ENCODE measurements at places on chromosomes 7 and 10.

DNA sequence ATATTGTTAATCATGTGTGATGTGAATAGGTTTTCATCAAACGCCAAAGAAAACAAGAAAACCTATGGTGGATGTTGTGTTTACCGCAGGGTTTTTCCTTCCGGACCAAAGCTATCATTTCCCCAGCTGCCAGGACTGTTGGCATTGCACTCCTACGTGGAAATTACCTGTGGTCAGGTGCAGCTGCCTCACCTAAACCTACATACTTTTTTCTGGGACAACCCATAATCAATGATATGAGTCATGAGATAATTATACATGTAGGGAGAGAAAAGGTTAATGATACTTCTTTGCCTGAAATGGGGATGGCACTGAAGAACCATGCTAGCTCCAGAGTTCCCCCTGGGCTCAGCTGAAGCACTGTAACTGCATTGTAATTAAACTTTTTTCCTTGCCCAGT is 223.6 kb upstream of the SEMA3E start:
- no peak for DNase-seq

GRCh38 chr10:6385665-6386064 is 182.9 kb downstream of the PFKFB3 start:
- no peak for DNase-seq

DNA sequence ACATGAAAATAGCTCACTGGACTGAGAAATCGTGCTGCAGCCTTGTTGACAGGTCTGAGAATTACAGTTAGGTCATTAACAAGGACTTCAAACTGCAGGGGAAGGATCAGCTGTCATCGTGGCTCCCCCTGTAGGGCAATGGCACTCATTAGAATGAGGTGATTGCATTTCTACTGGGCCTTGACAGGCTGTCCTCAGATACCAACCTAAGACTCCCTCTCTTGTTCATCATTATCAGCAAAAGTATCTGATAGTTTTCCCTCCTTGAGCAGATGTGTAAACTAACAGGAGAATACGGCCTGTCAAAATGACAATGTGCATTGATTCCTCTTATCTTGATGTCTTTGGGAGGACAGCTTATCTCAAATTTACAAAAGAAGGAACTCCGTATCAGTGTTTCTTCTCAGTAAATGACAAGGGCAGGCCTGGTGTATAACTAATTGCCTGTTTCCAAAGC is 648.5 kb upstream of the LRRN3 start:
- DNase-seq: no peak

- no peak for DNase-seq
These were observed 37.5 kb upstream of the DOCK1 start for GRCh38 chr10:126867567-126868365.

DNA sequence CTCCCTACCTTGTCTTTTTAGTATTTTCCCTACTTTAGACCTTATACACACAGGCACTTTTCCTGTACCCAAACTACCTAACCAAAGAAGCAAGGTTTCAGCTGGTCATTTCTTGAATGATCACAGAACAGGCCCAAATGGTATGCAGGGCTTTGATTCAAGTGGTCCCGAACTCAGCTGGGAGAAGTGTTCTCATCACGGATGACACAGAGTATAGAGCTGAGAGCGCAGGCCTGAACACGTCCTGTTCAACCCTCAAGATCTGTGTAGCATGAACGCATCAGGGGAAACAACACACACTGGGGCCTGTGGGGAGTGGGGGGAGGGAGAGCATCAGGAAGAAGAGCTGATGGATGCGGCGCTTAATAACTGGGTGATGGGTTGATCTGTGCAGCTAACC is 318.2 kb downstream of the SFMBT2 start:
- DNase-seq: no peak

DNA sequence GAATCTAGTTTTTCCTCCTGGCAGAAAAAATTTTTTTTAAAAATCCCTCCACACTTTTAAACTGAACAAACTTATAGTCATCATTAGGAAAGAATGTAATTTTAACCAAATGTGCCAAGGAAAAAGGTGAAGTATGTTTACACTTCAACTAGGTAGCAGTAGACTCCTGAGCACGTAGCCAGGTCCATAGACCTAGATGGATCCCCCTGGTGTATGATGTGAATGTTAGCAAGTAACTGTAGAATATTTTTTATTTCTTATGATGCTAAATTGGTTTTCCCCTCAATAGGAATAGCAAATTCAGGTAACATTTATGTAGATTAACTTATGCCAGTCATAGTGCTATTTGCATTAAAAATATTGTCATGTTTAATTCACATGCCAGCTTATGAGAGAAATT is 19.6 kb downstream of the CABCOCO1 start:
- no peak for DNase-seq

- DNase-seq: no peak
These were observed 116.5 kb downstream of the GRM3 start for GRCh38 chr7:86760236-86760635.

DNA sequence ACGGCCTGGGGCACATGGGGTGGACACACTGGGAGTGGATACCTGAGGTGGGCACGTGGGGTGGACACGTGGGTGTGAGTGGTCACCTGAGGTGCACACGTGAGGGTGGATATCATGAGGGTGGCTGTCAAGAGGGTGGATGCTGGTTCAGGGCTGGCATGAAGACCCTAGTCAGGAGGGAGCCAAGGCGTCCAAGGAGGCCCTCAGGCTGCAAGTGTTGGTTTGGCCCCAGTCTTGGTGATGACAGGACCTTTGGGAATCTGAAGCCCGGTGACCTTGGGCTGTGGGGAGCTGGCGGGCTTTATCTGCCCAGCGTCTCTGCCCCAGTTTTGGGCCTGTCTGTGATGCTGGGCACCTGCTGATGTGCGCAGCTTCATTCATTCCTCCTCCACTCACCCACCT is 24.9 kb upstream of the PFKFB3 start:
- peak; percentile 53 for DNase-seq

- DNase-seq: no peak
These were observed 86.1 kb upstream of the MTPN start for GRCh38 chr7:136063326-136063666.

DNA sequence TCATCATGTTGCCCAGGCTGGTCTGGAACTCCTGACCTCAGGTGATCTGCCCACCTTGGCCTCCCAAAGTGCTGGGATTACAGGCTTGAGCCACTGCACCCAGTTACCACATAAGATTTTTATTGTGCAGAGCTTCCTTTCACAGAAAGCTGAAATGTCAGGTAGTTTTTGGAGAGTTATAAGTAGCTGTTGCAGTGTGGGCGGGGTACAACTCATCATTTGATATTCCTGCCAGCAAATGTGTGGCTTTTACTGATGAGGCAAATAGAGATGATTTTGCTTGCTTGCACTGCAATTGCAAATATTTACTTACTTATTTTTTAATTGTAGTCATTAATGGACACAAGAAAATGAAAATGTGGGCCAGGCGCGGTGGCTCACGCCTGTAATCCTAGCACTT is 32.4 kb downstream of the NKX2-3 start:
- DNase-seq: no peak

DNA sequence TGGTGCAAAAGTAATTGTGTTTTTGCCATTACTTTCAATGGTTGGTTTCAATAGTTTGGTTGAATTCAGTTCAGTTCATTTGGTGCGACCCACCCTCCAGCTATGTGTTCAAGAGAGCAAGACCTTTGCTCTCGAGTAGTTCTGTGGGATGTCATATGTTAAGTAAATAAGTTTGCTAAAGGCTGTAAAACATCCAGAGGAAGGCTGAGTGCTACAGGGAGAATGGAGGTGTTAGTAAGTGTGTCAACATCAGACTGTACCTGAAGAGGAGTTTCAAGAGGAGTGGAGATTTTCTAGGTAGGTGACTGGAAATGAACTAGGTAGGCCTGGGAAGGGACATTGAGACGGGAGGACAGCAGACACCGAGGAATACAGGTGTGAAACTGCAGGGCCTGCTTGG is 147.7 kb downstream of the SH2D4B start:
- no peak for DNase-seq

DNA sequence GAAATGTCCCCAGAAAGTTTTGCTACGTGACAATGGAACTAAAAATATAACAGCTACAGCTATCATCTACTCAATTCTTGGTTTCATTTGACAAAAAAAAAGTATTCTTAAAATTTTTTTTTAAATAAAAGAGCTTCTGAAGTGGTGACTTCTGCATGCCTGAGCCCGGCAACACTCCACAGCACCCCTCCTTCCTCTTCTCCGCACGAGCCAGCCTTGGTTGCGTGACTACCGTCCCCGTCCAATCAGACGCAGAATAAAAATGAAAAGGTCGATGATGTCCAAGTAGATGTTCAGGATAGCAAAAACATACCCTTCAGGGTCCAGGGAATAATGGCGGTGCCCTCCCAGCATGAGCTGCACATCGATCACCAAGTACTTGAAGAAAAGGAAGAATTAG is 34.5 kb upstream of the GATAD1 start:
- DNase-seq: no peak

DNA sequence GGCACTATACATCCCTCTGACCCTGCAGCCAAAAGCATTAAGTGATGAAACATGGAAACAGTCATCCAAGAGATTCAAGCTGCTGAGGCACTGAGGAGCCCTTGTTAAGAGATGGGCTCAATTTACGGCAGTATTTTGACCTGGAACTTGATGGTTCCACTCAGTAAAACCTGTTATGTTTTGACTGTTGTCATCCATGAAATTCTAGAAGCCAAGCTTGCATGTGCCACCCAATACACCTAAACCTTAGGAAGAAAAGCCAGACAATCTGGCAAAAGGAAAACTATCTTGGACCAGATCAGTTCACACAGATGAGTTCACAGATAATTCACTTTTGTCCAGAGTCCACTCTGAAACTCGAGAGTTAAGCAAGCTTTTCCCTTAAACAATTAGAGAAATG is 53.2 kb downstream of the ICA1 start:
- no peak for DNase-seq

GRCh38 chr10:66804962-66805361 is 120.9 kb upstream of the LRRTM3 start:
- no peak for DNase-seq

- DNase-seq: no peak
These were observed 61.3 kb downstream of the AKR1D1 start for GRCh38 chr7:138137423-138138171.

DNA sequence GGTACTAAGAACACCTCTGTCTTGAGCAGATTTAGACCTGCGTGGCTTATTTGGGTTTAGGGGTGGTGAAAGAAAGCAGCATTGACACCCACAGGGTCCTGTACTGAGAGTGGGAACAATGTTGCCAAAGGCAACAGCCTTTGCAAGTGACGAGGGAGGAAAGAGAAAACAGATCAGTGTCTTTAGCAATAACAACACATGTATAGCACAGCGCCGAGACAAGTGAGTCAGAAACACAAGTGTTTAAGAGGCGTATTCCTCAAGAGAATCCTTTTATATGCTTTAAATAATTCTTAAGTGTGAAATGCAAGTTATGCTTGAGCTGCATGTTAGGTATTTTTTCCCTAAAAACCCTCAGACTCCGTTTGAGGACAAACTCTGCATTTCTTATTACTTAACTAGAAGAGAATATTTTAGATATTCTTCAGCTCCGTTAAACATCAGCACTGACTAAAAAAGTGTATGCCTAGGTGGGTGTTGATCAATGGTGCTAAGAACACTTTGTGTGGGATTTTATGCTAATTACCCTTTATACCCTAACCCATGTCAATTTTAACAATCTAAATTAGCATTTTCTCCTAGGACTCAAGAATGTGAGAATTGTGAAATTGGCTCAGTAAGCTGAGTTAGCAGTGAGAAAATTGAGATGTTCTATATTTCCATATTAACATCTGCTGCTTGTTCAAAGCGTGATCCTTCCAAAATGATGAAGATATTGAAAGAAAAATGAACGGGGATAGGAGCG is 1095.4 kb upstream of the CELF2 start:
- no peak for DNase-seq

DNA sequence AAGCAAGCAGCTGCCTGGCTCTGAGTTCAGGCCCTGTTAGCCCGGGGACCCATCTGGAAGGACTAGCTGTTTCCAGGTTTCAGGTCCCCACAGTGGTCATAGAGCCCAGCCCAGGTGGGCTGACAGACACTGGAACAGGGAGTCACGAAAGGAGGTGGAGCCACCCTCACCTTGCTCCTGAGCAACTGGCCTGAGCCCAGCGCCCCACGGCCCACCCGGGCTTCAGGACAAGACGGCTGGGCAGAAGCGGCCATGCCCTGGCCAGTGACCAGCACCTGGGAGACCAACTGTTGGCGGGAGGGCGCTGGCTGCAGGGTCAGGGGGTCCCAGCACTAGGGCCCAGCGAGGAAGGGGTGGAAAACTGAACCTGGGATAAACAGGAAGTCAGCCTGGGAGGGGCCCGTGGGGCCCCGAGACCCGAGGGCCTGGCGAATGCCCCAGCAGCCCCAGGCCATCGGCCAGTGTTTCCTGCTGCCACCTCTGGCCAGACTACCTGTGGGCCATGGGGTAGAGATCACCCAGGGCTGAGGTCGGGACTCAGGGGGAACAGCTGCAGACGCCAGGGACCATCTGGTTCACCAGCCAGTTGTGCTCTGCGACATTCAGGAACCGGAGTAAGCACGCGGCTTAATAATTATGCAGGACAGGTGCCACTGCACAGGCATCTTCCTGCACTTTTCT is 282.1 kb upstream of the PPP2R2D start:
- no peak for DNase-seq

- DNase-seq: no peak
These were observed 20.2 kb downstream of the SLC16A12 start for GRCh38 chr10:89515031-89515841.

DNA sequence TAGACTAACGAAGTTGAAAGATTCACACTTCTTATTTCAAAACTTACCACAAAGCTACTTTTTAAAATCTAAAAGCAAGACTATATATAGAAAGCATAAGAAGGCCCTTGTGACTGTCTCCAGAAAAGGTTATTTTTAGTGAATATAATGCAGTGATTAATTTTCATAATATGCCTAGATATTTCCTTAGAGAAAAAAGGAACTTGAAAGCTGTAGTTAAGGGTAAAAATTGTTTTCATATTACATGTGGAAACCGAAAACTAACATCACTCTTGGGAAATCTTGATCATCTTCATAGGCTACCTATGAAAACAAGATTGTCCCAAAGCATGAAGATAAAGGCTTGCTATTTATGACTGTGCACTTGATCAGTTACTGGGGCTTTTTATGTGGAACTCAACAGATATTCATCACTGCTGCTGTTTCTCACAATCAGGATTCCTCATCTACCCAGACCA is 223.2 kb downstream of the SH2D4B start:
- no peak for DNase-seq

- DNase-seq: peak; percentile 64
These were observed at the start of gene CDK6 for GRCh38 chr7:92836489-92836999. TSS of gene CDK6 (minus strand) at chr7:92836573. CDS start at chr7:92833323, 3,250 bp downstream.

DNA sequence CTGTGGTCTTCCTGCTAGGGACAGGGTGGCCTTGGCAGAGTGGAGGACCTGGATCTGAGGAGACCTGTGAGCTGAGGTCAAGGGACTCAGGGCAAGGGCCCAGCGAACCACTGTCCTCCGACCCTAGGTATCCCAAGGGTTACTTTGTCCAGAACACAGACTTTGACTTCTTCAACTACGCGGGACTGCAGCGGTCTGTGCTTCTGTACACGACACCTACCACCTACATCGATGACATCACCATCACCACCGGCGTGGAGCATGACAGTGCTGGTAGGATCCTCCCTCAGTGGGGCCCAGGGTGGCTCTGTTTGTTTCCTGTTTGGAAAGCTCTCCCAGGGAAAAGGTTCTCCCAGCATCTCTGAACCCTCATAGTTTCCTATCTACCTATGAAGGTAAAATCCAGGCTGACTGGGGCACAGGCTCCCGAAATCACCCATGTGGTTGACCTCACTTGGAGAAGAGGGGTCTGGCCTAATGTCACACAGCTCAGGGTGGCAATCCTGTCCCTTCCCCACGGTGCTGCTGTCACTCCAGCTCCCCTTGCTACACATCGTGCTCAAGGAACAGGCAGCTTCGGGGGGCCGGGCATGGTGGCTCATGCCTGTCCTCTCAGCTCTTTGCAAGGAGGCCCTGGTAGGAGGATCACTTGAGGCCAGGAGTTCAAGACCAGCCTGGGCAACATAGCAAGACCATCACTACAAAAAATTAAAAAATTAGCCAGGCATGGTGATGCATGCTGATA is 57.6 kb downstream of the ZNF727 start:
- no peak for DNase-seq
